ENCODE measurements at places on chromosomes 5 and 9.
A peak's percentile ranks its signal among the peaks of the same experiment; 100 is the strongest.

DNA sequence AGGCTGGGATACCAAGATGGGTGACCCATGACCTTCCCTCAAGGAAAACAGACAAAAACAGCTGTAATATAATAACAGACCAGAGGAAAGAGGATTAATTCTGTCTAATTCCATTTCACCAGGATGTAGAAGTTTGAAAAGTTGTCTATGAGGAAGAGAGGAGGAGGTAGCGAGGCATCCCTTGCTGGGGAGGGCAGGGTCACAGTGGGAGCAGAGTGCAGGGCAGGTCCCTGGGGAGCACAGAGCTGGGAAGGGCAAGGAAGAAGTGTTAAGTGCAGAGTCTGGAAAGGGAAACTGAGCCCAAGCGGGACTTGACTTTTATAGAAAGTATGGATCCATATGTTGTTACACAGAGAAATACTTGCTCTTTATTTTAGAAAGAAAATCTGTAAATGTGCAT is 210.6 kb downstream of the CD180 start:
- DNase-seq, result no peak

DNA sequence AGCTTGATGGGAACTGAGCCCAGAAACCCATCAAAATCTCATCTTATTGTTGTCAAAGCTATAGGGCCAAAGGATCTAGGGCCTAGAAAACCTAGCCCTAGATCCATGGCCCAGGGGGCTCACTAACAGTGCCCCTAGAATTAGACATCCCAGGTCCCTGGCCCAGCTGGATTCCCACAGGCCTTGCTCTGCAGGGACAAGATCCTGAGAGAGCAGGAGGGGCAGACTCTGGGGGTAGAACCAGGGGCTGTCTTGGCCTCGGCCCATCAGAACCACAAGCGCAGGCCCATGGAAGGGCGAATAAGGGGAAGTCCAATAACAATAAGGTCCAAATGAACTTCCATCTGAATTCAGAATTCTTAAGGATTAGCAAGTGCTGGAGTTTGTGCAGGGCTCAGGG is 69.6 kb downstream of the IL6ST start:
- no peak for DNase-seq

DNA sequence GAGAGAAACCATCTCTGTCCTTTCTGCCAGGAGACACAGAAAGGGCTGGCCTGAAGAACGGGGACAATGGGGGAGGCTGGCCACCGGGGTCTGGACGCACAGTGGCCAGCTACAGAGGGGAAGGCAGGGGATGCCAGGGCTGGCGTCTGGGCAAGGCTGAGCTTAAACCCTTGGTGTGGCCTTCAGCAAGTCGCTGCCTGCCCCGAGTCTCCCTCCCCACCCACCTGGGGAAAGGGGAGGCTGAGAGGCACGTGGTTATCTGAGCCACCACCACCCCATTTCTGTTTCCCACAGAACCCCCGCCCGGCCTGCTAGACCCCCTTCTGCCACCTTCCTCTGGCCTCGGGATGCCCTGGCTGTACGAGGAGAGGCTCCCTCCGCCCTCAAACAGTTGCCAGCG is 115.3 kb downstream of the VAV2 start:
- no peak for DNase-seq

DNA sequence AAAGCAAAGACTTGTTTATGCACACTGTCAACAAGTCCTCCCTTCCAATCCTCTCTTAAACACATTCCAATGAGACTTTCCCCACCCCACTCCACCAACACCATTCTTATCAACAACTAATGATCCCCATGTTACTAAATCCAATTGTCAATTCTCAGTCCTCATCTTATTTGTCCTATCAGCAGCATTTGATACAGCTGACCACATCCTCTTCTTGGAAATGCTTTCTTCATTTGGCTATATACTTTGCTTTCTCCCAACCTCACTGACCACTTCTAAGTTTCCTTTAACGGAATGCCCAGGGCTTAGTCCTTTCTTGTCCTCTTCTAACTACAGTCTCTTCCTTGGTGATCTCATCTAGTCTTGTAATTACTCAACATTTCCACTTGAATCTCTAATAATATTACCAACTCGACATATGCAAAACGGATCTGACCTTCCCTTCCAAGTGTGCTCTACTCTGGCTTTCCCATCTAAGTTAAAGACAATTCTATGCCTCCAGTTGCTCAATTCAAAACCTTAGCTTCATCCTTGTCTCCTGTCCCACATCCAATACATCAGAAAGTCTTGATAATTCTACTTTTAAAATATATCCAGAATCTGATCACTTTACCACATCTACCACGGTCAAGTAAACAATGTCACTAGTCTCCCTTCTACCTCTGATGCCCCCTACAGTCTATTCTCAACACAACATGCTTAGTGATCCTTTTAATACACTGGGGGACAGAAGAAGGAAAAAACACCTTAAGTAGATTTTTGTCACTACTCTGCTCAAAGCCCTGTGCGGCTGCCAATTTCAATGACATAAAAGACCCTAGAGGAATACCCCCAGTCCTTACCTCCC is 25.5 kb downstream of the AGTPBP1 start:
- no peak for DNase-seq

- DNase-seq, result no peak
Measured at GRCh38 chr5:62421414-62421813, 8.9 kb downstream of the IPO11 start.

DNA sequence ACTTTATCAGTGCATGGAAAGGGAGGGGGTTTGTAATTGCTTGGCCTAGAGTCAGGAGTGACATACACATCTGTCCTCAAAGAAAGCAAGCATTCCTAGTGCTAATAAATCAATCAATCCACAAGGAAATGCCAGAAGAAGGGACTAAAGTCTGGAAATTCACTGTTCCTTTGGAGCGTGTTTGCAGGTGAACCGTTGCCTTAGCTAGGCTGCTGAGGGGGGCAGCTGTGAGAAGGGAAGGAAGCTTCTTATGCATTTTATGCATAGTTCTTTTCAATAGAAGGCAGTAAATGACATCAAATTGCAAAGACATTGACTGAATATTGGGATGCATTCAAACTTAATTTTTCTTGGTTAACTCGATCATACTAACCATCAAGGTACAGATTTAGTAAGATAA is 1092.5 kb upstream of the SEMA6A start:
- DNase-seq, result no peak

DNA sequence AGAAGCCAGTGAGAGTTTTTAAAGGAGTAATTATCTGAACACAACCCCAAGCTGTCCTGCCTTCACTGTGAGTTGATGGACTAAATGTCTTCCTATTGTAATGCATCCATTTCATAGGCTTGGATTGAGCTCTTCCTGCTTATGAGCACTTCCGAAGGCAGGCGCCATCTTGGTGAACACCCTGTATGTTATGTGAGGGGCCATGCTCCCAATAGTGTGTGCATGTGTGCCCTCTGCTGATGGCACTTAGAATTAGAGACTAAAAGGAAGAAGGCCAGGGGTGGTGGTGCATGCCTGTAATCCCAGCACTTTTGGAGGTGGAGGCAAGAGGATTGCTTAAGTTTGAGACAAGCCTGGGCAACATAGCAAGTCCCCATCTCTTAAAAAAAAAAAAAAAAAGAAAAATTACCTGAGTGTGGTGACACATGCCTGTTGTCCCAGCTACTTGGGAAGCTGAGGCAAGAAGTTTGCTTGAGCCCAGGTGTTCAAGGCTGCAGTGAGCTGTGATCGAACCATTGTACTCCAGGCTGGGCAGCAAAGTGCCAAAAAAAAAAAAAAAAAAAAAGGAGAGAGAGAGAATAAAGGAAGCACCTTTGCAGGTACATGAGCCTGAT is 65.0 kb downstream of the C9orf152 start:
- no peak for DNase-seq

DNA sequence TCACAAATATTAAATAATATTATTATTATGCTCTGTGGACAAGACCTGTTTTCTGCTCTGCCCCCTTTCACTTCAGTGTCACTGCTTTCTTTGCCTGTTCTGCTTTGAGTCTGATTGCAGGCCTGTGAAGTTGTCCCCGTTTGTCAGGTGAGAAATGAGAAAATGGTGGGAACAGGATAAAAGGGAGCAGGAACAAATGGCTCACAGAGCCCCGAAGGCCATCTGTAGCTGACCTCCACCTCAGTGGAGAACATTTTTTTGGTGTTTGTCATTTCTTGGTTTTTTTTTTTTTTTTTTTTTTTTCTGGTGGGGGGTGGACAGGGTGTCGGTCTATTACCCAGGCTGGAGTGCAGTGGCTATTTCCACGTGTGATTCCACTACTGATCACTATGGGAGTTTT is 13.2 kb upstream of the S100Z start:
- DNase-seq, result no peak

- DNase-seq, result no peak
Measured at GRCh38 chr9:75200892-75201470, 112.7 kb downstream of the OSTF1 start.

DNA sequence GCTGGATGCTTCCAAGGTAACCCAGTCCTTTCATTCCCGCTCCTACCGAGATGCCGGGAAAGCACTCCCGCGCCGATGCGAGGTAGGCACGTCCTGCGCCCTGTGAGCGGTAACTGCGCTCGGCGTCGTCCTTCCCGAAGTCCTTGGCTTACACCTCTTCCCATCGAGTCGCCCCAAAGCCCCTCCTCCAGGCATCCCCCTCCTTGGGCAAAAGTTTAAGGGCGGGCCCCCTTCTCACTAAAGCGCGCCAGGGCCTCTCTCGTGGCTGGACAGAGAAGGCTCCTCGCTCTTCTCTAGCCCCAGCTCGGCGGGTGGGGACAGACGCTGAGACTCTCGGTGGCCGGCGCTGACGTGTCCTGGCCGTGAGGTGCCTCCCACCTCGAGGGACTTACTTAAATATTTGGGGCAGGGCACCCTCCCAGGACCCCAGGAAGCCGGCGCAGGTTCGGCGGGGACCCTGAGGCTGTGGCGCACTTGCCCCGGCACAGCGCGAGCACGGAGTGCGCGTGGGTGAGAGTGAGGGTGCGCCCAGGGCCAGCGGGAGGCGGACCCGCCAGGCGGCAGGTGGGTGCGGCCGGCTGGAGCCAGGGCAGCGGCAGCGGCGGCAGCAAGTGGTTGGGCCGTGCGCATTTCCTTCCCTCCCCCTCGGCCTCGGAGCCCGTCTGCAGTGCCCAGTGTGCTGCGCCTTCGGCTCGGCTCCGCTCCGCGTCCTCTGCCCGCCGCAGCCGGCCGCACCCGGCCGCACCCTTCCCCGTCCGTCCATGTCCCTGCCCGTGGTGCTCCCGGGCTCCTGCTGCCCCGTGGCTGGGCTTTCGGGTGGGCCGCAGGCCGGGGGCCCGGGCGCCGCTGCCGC is at the start of gene ENTREP1:
TSS of gene ENTREP1 (plus strand) at position 667 of the 853 bp plus-strand sequence. CDS start at position 762, 95 bp downstream.
- peak; percentile 10 for DNase-seq

GRCh38 chr9:120619751-120620655 is 40.0 kb upstream of the CDK5RAP2 start:
- DNase-seq, result peak; percentile 48

DNA sequence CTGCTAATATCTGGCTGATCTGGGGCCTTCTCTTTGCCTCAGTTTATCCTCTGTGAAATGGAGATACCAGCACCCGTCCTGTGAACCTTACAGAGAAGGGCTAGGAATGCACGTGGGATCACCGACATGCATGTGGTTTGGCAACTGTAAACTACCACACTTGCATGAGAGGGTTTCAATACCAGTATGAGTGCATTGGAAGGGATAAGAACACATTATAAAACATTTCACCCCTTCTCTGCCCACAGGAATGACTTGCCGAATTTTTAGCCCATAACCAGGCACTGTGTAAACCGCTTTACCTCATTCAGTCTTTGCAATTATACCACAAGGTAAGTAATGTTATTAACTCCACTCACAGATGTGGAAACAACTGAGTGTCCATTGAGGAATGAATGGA is 8.9 kb upstream of the RAB14 start:
- DNase-seq, result no peak

DNA sequence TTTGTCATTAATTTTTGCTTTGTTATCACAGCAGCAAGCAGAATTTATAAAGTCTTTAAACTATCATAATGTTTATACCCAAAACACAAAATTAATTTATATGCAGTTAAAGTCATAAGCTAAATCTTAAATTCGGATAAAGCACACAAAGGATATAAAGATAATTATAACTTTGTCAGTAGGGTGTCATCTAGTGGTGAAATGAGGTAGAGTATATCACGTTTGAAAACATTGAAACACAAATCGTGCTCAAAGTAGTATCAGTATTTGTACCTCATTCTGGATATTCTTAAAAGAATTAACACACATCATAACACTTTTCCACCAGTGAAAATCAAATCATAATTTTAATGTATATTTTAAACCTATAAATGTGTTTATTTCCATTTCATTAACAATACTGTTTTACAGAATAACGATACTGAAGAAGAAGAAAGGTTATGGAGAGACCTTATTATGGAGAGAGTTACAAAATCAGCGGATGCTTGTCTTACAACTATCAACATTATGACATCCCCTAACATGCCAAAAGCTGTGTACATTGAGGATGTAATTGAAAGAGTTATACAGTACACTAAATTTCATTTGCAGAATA is 129.5 kb downstream of the NIPBL start:
- DNase-seq, result no peak

DNA sequence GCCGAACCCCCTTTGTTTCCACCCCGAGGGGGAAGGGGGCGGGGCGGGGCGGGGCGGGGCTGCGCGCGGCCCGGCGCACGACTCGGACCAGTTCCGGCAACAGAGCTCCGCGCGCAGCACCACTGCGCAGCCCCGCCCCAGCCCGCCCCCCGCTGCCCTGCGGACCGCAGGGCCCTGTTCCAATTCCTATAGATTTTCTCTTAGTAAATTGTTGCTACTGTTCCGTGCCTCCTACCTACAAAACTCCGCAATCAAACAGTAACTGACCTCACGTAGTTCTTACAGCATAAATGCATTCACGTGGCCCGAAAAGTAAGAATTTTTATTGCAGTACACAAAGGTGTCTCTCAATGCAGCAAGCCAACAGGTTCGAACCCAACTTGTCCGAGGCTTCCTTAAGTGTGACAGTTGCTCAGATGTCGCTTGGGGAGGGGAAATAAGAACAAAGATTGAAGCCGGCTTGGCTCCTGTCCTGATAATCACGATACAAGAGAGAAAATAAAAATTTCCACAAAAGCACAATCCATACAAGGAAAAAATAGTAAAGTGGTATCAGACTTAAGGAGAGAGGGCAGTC is 1.2 kb upstream of the RNF38 start:
- no peak for DNase-seq

DNA sequence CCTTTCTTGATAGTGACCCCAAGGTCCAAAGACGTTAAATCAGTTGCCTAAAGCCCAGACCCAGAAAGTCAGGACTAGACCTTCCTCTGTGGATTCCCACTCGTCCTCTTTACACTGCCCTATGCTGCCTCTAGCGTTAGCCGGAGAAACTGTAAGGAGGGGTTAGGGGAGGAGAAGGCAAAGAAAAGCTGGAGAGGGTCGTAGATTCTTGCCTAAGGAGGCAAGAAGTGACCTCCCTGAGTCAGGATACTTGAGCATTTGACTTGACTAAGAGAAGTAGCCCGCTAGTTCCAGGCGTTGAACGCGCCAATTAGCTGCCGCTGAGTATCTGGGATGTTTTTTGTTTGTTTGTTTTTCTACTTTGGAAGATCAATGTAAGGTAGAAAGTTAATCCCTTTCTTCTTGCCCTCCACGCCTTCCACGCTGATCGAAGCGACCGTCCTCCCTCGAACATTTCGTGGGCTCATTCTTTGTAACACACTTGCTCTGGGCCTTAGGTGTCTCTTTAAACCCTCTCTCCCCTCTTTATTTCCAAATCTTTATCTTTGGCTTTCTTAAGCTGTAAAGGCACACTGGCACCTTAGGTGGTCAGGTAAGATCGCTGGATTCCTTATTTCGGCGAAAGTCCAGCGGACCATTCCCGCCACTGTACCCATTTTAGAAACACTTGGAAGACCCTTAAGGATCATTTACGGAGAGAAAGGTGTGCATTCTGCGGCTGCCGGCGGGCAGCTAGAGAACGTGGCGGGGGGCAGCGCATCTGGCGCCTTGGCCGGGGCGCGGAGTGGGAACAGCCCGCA is 5.1 kb upstream of the RGMB start:
- peak; percentile 28 for DNase-seq
